ENCODE measurements at places on chromosomes 13 and 19.

- peak; percentile 95 for DNase-seq
These were observed 767 bp downstream of the ABCA7 start for GRCh38 chr19:1040476-1041271.

- peak; percentile 43 for DNase-seq
These were observed 24.4 kb upstream of the LDLR start for GRCh38 chr19:11064831-11065303.

- DNase-seq = no peak
These were observed 13.0 kb upstream of the STRN4 start for GRCh38 chr19:46759206-46759605.

DNA sequence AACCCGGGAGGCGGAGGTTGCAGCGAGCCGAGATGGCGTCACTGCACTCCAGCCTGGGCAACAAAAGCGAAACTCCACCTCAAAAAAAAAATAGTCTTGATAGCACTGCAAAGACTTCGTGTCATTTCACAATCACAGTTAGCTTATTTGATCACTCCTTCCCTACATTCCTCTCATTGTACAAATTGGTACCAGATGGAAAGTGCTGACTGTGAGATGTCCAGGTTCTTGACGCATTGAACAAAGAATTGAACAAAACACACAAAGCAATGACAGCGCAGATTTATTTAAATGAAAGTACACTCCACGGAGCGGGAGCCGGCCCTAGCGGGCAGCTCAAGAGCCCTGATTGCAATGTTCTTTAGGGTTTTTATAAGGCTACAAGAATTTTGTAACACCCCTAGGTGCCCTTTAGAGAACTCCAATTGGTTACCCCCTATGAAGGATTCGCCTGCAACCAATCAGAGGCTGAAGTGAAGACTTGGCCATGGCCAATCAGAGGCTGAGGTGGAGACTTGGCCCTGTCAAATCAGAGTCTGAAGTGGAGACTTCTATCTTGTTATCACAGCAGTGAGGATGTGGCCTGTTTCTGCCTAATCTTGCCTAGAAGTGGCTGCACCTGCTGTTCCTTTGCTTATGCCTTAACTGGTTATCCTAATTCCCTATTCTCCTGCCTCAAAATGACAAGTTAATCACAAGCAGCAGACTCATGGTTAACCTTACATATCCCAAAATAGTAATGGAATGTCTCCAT is 16.7 kb downstream of the ZNF556 start:
- DNase-seq = no peak

DNA sequence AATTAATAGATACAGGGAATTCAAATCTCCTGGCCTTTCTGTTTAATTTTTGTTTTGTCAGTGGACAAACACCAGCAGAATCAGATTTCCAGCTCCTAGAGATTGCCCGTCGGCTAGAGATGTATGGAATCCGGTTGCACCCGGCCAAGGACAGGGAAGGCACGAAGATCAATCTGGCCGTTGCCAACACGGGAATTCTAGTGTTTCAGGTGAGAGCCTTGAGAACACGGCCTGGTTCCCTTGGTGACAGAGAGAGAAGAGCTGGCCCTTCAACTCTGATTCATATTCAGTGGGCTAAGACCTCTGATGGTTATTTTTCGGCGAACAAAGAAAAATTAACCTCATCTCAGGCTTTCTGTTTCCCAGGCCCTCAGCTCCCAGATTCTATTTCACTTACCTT is 191.3 kb downstream of the STK24 start:
- DNase-seq = no peak

DNA sequence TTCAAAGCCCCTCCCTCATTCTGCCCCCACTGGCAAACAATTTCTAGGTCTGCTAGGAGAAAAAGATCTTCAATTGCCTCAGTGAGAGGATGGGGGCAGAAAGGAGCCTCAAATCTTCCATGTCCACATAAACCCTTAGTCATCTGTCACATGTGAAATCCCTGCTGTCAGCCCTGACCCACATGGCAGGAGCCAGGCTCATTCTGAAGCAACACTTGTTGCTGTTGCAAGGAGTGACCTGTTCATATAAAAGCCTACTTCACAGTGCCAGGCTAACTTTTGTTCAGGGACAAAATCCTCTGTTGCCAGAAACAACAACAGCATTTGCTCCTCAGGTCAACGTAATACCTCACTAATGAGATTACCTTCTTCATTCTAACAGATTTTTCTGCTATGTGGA is 70.5 kb downstream of the IRS2 start:
- peak; percentile 50 for DNase-seq

GRCh38 chr13:105343134-105343806 is 1192.2 kb downstream of the EFNB2 start:
- no peak for DNase-seq

- no peak for DNase-seq
These were observed 43.9 kb downstream of the RCBTB2 start for GRCh38 chr13:48488995-48489394.

DNA sequence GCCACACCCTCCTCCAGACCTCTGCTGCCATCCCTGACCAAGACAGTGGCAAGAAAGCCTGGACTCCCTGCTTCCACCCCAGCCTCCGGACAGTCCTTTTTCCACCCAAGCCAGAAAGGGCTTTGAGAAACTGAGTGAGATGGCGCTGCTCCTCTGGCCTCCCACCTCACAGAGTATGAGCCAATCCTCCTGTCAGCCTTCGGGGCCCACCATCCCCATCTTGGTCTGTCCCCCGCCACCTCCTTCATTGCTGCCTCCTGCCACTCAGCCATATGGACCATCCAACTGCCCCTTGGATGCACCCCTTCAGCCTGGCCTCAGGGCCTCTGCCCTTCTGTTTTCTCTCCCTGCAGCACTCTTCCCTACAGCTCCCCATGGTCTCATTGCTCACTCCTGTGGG is 125.7 kb downstream of the CRYL1 start:
- no peak for DNase-seq

DNA sequence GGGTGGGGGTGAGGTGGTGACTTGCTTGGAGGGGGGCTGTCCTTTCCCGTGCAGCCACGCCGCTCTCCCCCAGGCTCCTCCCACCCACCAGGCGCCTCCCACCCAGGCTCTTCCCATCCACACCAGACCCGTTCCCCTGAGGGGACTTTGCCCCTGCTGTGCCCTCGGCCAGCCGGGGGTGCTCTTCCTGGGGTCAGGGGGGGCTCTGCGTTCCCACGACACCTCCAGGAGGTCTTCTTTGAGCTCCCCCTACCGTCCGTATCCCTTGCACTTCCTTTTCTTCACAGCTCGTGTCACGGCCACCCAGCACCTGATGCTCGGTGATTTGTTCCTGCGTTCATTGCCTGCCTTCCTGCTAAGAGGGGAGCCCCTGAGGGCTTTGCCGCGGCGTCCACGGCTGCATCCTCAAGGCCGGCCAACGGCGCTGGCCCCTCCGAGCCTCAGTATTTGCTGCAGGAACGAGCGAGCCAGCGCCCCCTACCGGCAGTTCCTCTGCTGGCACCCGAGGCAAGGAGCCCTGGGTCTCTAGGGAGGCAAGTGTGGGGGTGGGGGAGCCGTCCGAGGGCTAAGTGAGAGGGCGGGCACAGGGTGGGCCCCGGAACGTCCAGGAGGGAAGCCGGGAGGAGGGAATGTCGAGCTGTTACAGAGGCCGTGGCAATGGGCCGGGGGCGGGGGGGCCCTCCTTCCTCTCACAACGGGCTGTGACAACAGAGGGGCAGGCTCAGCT is 11.8 kb downstream of the LRRC4B start:
- peak; percentile 65 for DNase-seq

DNA sequence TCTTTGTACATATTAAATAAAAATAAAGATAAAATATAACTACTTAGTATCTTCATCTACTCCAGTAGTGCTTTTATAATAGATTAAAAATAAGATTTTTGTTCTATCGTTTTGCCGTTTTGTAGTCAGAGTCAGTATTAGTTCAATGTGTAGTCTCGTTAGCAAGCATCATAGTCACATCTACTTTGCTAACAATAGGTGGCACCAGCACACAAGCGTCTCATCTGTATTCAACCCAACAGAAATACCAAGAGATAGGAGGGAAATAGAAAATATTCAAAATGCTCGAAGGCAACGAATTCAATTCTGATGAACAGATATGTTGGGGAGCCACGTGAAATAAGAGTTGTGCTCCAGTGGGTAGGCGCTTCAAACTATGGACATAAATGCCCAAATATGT is 21.4 kb upstream of the MICU2 start:
- peak; percentile 63 for DNase-seq

DNA sequence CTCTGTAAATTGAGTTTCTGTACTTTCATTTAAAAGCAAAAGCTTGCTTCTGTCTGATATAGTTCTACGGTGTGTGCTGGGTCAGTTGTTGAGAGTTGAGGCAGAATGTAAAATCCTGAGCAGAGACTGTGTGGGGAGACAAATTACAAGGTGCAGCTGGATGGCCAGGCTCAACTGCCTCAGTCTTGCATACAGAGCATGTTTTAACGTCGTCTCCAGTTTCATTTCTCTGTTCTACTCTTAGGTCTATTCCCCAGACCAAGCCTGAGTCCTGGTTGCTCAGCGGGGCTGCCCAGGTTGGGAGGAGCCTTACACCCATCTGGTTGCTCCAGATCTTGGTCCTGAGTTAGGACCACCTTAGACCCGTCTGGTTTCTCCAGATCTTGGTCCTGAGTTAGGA is 54.4 kb upstream of the MEDAG start:
- no peak for DNase-seq

DNA sequence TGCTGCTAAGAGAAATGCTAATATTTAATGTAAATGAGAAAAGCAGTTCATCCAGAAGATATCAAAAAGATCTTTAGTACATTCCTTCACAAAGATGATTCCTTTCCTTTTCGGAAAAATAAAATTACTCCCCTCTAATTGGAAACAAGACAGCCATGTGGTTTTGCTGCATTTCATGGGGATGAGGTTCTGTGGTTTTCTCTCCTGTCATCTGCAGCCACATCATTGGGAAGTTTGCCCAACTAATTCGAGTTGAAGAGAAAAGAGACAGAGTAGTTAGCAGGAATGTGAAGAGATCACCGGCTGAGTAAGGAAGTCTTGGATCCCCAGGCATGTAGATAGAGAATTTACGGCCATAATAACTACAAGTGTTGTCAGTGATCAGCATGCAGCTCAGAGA is 122.1 kb downstream of the CYSLTR2 start:
- DNase-seq = peak; percentile 87

DNA sequence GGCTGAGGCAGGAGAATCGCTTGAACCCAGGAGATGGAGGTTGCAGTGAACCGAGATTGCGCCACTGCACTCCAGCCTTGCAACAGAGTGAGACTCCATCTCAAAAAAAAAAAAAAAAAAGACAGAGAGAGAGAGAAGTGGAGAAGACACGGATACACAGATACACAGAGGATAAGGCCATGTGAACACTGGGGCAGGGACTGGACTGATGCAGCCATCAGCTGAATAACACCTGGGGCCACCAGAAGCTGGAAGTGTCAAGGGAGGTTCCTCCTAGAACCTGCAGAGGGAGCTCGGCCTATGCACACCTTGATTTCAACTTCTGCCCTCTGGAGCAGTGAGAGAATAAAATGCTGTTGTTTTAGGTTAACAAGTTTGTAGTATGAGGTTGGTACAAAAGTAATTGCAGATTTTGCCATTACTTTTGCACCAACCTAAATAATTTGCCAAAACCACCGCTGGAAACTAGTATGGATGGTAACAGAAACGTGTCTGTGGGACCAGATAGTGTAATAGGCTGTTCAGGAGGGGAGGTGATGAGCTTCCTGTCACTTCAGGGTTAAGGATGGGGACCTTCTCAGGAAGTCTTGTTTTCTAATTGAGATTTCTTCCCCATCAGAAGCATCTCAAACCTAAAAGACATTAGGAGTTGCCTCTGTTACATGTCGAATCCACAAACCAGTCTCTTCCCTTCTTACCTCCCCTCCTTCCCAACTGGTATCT is 36.4 kb upstream of the IGSF23 start:
- DNase-seq = peak; percentile 37

DNA sequence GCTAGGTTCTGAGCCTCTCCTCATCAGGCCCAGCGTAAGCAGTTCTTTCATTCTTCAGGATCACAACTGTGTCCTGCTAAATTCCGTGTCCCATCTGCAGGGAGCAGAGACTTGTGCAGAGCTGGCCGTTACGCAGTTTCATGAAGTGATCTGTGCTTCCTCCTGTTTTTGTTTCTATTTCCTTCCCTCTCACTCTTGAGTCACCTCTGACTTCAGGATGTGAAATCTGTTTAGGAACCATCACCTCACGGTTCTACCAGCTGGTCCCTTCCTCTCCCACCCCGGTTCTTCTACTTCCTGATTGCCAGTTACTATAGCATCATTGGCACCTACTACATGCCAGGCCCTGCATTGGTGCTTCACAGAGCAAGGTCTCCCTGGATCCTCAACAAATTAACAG is 8.5 kb downstream of the MAU2 start:
- DNase-seq = no peak

- no peak for DNase-seq
These were observed 22.6 kb downstream of the CYP2F1 start for GRCh38 chr19:41136636-41137455.

DNA sequence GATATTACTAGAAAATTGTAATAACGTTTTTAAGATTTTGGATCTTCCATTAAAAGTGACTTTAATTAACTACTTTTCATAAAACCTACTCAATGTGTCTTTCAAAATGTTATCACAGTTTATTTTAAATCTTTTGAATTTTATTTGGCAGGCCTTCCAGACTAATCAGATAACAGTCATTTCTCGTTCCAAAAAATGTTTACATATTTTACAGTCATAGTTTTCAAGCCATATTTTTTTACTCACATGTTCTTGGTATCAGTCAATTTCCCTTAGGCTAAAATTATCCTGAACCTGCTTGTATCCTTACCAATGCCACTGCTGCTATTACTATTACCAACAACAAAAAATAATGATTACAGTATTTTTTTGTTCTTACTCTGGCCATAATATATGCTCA is 1783.5 kb downstream of the SLITRK5 start:
- DNase-seq = no peak

DNA sequence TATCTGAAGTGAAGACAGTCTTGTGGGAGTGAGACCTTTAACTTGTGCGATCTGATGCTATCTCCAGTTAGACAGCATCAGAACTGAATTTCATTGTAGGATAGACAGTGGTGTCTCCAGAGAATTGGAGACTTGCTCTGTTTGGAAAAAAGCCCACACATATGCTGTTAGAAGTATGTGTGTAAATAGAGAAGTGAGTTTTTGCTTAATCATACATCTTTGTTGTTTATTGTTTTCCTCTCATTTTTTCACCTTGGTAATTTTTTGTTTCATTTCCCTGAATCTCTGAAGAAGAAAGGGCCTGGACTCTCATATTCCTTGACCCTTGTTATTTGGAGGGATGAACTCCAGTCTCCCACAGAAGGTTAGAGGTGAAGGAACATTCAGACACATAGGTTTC is 21.8 kb downstream of the FPR3 start:
- DNase-seq = no peak

DNA sequence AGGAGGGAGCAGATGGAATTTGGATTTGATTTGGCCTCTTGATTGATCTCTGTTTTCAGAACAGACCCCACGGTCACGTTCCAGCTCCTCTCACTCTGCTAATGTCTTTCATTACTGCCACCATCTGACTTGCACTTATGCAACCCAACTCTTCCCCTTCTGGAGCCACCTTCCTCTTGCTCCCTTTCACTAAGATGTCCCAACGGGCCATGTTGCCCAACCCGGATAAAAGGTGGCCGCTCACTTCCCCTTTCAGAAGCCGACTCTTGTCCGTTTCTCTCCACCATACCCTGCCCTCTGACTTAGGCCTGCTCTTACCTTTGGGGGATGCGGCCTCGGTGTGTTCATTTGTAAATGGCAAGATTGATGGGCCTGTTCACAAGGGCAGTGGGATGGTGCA is 27.4 kb upstream of the CYP4F8 start:
- no peak for DNase-seq

Data from cardiac fibroblast (primary cell).